ENCODE measurements at places on chromosomes 3 and 15. TPM values are rescaled to one million over a fixed set of nuclear protein-coding genes. Genes with fewer than 3 reads are reported as not detected.

The GNB4 gene
- total RNA-seq: 131 TPM

The AEN gene
- 91.4 TPM for total RNA-seq

The PRICKLE2 gene
- total RNA-seq: 14.2 TPM

The GPR27 gene
- total RNA-seq: not detected

The KNL1 gene
- total RNA-seq: 32.5 TPM

The PLSCR5 gene
- not detected for total RNA-seq

The GCSAM gene
- not detected for total RNA-seq

The GRIP2 gene
- total RNA-seq: under 0.01 TPM

The MAP3K13 gene
- 17.6 TPM for total RNA-seq

The ERICH6 gene
- not detected for total RNA-seq

The TMC3 gene
- not detected for total RNA-seq

The GHRL gene
- not detected for total RNA-seq

The NAA80 gene
- 3.1 TPM for total RNA-seq

The HRG gene
- total RNA-seq: not detected

The SI gene
- not detected for total RNA-seq

The ADCY5 gene
- total RNA-seq: 0.56 TPM

The LRRC57 gene
- total RNA-seq: 10.0 TPM

The EXD1 gene
- not detected for total RNA-seq

The SOX14 gene
- not detected for total RNA-seq

The ATP8B4 gene
- 0.54 TPM for total RNA-seq

The TNFAIP8L3 gene
- 0.83 TPM for total RNA-seq

The LHFPL4 gene
- total RNA-seq: not detected

The CALML4 gene
- total RNA-seq: 0.36 TPM

The CRABP1 gene
- not detected for total RNA-seq

The MORC1 gene
- total RNA-seq: not detected

The CYP11A1 gene
- 0.28 TPM for total RNA-seq

The CLRN1 gene
- total RNA-seq: not detected

The RRP9 gene
- total RNA-seq: 38.6 TPM

The SEMA6D gene
- 18.3 TPM for total RNA-seq

The OR5K4 gene
- not detected for total RNA-seq

The GNAT1 gene
- total RNA-seq: not detected

The SUCLG2 gene
- 34.6 TPM for total RNA-seq

The MUC4 gene
- not detected for total RNA-seq

The LCTL gene
- total RNA-seq: 8.9 TPM

The CAMK2N2 gene
- total RNA-seq: not detected

The ACP3 gene
- total RNA-seq: 0.54 TPM
